ENCODE measurements at places on chromosomes 2 and 18.

DNA sequence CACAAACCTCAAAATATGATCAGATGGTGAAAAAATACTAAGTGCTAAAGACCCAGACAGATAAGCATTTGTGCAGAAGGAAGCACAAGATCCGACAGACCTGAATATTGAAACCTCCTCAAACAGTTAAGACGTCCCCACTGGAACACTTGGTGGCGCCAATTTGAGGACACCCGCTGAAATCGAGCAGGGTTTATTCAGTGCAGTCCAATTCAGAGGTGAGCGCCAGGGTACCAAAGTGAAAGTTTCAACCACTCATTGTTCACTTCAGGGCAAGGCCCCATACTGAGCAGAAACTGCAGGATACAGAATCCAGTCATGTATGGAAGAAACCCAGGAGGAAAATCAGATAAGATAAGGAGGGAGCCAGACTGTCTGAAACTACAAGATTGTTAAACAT, 417.6 kb downstream of the LRRTM4 start:
- DNase-seq = no peak

DNA sequence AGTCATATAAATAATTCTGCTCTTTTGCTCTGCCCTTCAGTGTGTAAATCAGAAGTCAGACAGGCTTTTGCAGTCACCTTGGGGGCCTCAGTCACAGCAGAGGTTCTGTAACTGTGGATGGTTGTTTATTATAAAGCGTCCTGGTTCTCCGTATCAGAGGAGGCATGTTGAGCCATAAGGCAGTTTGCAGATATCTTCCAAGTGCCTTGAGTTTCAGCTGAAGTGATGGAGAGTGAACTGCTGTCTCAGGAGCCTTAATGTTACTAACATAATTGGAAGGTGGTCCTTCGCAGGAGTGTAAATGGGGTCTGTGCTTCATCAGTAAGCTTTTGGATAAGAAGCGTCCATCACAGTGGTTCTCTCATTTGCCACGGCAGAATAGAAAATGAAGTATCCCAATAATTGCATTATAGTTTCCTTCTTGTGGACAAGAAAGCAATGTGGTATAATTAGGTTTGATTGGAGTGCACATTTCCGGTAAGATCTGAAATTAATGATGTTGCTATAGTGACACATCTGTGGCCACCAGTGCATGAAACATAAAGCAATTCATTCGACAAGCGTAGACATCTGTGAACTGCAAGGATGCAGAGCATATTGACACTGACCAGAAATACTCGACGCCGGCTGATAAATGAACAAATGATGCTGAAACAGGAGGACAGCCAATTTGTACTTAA, 112.5 kb upstream of the NFATC1 start:
- DNase-seq = no peak

DNA sequence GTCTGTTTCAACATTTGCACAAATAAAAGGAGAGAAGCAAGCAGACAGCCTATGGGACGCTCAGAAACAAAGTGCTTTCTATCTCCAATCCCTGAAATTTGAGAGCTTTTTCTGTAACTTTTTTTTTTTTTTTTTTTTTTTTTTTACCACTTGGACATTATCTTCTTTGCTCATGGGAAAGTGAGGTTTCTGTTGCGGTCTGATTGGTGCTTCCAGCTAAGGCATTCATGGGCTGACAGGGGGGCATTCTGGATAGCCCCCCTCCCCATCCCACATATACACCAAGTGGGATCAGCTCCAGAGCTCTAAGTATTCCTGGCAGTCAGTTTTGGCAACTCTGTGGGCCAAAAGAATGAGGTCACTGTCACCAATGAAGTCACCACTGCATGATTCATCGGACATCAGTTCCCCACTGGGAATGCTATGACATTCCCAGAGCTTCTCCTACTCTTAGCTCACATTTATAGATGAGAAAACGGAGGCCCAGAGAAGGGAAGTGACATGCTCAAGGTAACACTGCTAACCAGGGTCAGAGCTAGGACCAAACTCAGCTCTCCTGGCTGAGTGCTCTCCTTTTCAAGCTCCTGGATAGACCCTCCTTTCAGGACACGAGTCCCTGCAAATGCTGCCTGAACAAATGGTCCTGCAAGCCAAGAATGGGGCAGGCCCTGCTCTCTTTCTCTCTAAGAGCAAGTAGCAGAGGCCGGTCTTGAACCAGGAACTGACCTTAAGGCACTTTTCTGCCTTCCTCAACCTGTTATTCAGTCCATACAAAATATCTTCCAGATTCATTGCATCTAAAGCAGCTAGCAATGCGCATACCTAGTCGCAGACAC, 61.3 kb downstream of the TMEM247 start:
- no peak for DNase-seq

DNA sequence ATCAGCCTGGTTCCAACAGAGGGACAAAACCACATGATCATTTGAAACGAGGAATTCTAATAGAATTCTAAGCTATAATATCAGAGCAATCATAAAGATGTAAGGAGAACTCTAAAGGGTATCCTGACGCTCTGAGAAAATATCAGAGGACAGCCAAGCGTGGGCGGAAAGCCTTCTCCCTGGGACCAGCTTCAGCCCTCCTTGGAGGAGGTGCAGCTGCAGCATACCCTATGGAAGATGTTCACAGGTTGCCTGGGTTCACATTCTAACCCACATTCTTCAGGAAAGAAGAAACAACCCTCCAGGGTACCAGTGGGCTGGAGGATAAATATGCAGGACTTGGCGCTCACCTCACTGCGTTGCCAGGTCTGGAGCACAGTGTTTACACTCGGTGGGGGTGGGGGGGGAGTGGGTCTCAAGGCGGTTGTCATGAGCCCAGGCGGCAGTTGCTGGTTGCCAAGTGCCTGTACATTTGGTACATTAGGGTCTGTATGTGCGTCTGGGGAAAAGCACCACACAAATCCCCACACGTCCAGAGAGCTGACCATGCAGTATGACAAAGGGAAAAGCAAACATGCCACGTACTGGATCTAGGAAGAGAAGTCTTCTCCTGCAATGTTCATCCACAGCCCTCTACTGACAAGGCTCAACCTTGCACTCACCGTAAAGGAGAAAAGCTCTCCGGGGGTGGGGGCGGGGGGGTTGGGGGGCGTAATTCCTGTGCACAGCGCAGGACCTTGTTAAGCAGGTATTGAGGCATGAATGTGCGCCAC, 80.5 kb downstream of the CDH19 start:
- DNase-seq = no peak

GRCh38 chr2:88168386-88168785, 1.8 kb upstream of the THNSL2 start:
- no peak for DNase-seq

- DNase-seq = no peak
These were observed 33.6 kb upstream of the LPIN1 start for GRCh38 chr2:11712866-11713265.

DNA sequence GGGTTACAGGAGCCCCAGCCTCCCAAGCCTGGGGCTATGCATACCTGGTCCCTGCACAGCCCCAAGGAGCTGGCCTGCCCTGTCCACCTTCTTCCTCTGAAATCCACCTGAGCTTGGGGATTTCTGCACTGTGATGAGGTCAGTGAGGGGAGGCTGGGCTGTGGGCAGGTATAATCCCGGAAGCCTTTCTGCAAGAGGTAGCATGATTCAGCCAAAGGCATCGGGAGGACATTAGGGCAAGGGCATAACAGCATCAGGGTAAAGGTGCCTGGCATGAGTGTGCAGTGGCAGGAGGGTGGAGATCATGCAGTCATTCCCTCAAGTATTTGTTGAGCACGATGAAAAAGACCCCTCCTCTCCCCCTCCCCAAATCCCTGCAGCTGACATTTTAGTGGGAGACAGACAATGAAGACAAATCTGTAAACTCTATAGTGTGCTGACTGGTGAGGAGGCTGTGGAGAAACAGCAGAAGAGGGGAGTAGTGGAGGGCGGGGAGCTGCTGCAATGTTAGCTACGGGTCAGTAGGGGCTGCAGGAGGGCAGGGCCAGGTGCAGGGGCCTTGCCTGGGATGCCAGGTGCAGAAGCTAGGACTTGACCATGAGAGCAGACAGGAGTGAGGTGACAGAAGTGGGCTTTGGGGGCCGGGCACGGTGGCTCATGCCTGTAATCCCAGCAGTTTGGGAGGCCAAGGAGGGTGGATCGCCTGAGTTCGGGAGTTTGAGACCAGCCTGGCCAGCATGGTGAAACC, 18.7 kb downstream of the ZFP36L2 start:
- DNase-seq = no peak

DNA sequence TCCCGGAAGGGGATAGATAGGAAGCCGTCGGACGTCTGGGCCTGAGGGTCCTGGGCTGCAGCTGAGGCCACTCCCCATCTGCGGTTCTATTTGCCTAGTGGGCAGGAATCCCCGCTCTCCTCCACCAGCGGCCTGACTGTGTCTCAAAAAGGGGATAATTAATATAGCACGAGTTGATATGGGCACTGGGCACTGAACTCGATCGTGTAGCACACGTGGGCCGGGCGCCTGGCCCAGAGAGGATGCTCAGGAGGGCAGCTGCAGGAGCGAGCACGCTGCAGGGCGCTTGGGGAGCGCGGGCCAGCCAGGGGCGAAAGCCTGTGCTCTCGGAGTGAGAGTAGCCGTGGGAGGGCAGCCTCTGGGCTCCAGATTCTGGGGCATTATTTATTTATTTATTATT, 8.8 kb upstream of the GBX2 start:
- no peak for DNase-seq

- no peak for DNase-seq
These were observed 294.6 kb upstream of the CYP26B1 start for GRCh38 chr2:72442270-72442669.

Data from stimulated activated CD8-positive, alpha-beta memory T cell treated with anti-CD3 and anti-CD28 coated beads, Interleukin-4, amount 100 ng/mL, for 1 hour (primary cell).